Psoas muscle (tissue), 8 donors: ENCODE measurements at places on chromosomes 4 and X. TPM values are rescaled to one million over a fixed set of nuclear protein-coding genes. Genes with fewer than 3 reads are reported as not detected.

Gene EMCN
- total RNA-seq = 25.0 TPM

Gene NEIL3
- 0.17 TPM for total RNA-seq

Gene MFSD8
- 6.0 TPM for total RNA-seq

Gene NUP62CL
- total RNA-seq = not detected

Gene FBXL5
- 56.8 TPM for total RNA-seq

Gene SPANXA2
- not detected for total RNA-seq

Gene ADAMTS3
- 0.15 TPM for total RNA-seq

Gene CSAG1
- total RNA-seq = not detected

Gene TLR2
- total RNA-seq = 2.2 TPM

Gene NFKB1
- total RNA-seq = 20.1 TPM

Gene OTC
- 0.14 TPM for total RNA-seq

Gene MED14
- total RNA-seq = 63.2 TPM

GRCh38 chr4:100017637-100018310 is 67.7 kb upstream of the H2AZ1 start:
- DNase-seq = no peak
- H3K36me3 ChIP-seq = no peaks in the 10 kb centered on the region
- H3K27me3 ChIP-seq = no peaks in the 10 kb centered on the region
- no peak overlapping the region for H3K4me3 ChIP-seq
- no peaks in the 10 kb centered on the region for H3K4me1 ChIP-seq

DNA sequence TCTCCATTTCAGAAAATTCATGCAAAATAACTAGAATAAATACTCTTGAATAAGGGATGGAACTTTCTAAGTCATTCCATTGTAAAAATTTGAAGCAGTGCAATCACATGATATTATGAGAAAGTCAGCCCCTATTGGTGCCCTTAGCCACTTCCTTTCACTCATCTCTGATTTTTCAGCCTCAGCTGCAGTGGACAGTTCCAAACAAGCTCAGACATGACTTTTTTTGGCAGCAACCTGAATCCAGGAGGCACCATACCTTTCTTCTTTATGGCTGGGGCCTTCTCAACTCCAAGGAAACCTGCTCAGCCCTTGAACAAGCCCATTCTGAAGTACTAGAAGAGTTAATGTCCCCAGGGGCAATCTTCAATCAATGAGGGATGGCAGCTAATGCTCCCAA is 40.5 kb downstream of the MAPK10 start:
- H3K27ac ChIP-seq = no peak overlapping the region
- DNase-seq = no peak
- H3K4me3 ChIP-seq = no peak overlapping the region
- no peaks in the 10 kb centered on the region for H3K27me3 ChIP-seq
- H3K4me1 ChIP-seq = no peaks in the 10 kb centered on the region
- no peaks in the 10 kb centered on the region for H3K36me3 ChIP-seq

GRCh38 chr4:75916091-75916661 is 13.9 kb upstream of the PPEF2 start:
- H3K4me3 ChIP-seq = no peak overlapping the region
- peaks cover 2% of the 10 kb centered on the region for H3K36me3 ChIP-seq
- H3K27ac ChIP-seq = no peak overlapping the region
- H3K4me1 ChIP-seq = no peaks in the 10 kb centered on the region

DNA sequence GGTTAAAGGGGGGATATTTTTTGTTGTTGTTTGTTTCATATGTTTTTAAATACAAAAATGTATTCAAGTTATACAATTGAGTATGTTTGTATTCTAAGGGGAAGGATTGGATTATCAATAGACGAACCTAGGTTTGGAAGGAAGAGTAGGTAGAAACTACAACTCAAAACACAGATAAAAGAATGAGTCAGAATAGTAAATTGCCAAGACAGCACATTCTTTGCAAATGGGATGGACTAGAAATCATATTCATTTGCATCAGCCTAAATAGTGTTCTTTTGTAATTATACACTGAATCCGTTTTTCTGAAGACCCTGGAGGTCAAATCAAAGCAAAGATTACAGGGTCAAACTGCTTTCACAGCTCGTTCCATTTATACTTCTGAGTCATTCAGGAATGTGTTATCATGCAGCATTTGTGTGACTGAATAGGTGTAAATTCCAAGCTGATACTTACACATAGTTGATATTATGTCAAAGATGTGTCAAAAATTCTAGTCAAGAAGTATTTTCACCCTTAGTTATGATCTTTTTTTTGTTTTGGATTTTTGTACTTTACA is 273.3 kb upstream of the FAT4 start:
- H3K27ac ChIP-seq = no peak overlapping the region
- no peak overlapping the region for H3K4me3 ChIP-seq
- H3K4me1 ChIP-seq = no peaks in the 10 kb centered on the region
- no peak for DNase-seq
- H3K36me3 ChIP-seq = no peaks in the 10 kb centered on the region
- no peaks in the 10 kb centered on the region for H3K27me3 ChIP-seq

DNA sequence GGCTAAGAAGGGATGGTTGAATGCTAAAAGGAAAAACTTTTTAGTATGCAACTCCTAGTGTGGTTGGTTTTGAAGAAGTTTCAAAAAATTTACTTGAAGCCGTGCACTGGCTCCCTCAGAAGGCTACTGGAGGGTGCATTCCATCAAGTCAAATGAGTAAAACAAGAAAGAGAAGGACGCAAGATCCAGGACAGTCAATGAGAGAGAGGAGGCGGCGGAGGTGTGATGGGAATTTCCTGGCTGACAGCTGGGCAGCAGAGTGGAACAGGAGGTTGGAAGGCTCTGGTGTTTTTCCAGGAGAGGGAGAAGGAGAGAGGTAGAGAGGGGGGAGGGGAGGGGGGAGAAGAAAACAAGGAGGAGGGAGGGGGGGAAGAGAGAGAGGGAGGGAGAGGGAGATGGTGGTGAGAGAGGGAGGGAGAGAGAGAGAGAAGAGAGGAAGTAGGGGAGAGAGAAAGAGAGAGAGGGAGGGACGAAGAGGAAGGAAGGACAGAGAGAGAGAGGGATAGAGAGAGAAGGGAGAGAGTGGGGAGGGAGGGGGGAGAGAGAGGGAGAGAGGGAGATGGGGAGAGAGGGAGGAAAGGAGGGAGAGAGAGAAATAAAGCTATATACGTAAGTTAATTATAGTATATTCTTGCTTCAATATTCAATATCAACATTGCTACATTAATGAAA is 126.4 kb downstream of the SH3KBP1 start:
- no peaks in the 10 kb centered on the region for H3K36me3 ChIP-seq
- no peaks in the 10 kb centered on the region for H3K4me1 ChIP-seq
- no peak overlapping the region for H3K27ac ChIP-seq
- H3K27me3 ChIP-seq = no peaks in the 10 kb centered on the region
- no peak for DNase-seq

DNA sequence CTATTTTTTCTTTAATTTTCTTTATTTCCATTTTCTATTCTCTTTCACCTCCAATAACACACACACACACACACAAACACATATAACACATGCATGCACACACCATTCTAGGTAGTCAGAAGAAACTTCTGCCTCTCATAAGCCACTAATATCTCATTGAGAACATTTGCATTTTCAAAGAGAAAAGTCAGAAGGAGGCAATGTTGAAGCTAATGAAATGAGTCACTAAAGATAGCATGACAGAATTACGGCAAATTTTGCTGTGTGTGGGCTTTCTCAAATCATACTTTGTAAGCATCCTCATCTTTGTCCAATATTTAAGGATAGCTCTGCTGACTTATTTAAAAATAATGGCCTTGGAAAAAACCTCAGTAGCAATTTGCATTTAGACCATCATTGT is 291.3 kb downstream of the GUCY2F start:
- DNase-seq = no peak
- no peaks in the 10 kb centered on the region for H3K36me3 ChIP-seq
- H3K4me1 ChIP-seq = no peaks in the 10 kb centered on the region
- no peak overlapping the region for H3K27ac ChIP-seq

GRCh38 chr4:108446556-108446955 is 173.8 kb upstream of the RPL34 start:
- H3K4me3 ChIP-seq = no peak overlapping the region
- H3K4me1 ChIP-seq = no peaks in the 10 kb centered on the region
- H3K27ac ChIP-seq = no peak overlapping the region
- no peaks in the 10 kb centered on the region for H3K36me3 ChIP-seq
- DNase-seq = no peak

DNA sequence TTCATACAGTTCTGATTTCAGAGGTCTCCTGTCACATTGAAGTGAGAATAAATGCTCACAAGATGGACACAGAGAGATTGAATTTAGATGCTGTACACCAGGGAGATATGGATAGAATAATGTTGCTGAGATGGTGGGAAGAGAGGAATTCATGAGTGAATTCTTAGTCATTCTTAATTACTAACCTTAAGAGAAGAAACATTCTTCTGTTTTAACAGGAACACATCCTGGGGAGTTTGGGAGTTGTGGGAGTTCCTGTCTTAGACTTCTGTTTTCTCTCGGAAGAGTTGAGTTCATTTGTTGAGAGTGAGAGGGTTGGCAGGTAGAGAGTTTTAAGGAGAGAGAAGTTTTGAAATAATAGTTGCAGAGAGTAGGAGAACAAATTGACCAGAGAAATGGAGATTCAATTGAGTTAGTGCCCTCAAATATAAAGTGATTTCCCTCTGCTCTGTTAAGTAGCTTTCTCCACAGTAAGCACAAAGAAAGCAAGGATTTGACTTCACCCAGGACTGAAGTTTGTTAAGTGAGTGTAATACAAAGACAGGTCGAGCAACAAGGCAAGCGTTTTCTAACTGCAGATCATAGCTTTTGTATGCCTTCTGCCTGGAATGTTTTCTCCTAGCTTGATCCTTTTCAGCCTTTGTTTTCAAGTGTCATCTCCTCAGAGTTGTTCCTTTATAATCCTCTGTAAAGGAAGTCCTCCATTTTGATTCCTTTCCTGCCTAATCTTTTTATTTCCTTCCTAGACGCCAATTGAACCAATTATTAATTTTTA is 205.9 kb downstream of the RAPGEF2 start:
- H3K27ac ChIP-seq = no peak overlapping the region
- no peaks in the 10 kb centered on the region for H3K27me3 ChIP-seq
- no peak for DNase-seq
- no peaks in the 10 kb centered on the region for H3K36me3 ChIP-seq
- no peak overlapping the region for H3K4me3 ChIP-seq

DNA sequence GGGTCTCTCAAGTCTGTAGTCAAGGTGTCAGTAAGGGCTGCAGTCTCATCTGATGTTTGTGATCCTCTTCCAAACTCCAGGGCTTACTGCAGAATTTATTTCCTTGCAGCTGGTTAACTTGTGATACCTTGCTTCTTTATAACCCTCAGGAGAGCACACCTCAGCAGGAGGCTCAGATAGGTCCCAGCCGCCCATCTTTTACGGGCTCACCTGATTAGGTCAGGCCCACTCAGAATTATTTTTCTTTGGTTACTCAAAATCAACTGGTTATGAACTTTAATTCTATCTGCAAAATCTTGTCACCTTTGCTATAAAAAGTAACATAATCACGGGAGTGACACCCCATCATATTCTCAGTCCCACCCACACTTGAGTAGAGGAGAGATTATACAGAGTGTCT is 99.9 kb upstream of the BEND4 start:
- no peak overlapping the region for H3K27ac ChIP-seq
- no peaks in the 10 kb centered on the region for H3K36me3 ChIP-seq
- H3K4me3 ChIP-seq = no peak overlapping the region

DNA sequence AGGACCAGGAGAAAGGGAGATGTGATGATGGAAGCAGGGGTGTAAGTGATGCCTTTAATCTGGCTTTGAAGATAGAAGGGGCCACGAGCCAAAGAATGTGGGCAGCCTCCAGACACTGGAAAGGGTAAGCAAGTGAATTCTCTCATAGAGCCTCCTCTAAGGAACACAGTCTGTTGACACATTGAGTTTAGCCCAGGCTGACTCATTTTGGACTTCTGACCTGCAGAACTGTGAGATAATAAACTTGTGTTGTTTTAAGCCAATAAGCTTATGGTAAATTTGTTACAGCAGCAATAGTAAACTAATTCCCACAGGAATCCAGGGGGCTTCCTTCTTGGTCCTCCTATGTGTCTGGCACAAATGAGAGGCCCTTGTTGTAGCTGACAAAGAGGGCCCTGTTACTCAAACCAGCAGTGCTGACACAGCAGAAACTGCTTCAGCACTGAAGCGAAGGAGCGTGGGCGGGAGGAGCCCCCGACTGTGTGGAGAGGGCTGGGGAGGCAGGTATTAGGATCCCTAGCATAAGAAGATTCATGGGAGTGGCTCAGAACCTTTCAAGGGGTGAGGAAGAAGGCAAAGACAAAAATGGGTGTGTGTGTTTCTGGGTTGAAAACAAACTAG is 268.7 kb downstream of the NR3C2 start:
- H3K4me3 ChIP-seq = no peak overlapping the region
- H3K27ac ChIP-seq = no peak overlapping the region
- DNase-seq = no peak
- no peaks in the 10 kb centered on the region for H3K36me3 ChIP-seq
- no peaks in the 10 kb centered on the region for H3K27me3 ChIP-seq

DNA sequence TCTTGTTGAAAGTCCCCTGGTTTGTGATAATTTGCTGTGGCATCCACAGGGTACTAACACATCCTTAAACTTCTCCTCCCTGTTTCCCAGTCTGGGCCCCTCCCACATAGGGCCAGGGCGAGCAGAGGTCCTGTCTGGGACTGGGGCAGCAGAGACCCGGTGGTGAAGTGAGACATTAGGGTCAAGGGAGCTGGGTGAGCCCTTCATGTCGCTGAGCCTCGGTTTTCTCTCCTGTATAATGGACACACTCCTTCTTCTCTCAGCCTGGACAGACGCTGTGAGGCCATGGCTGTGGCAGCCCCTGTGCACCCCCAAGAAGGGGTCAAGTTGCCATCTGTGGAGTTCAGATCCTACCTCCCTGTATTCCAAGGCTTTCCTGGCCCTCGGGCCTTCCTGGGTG is 33.0 kb upstream of the HMX1 start:
- no peaks in the 10 kb centered on the region for H3K36me3 ChIP-seq
- H3K27ac ChIP-seq = no peak overlapping the region
- DNase-seq = peak; percentile 22
- no peak overlapping the region for H3K4me3 ChIP-seq
- H3K27me3 ChIP-seq = peaks cover 2% of the 10 kb centered on the region

- no peak overlapping the region for H3K27ac ChIP-seq
- no peaks in the 10 kb centered on the region for H3K36me3 ChIP-seq
- DNase-seq = no peak
- H3K27me3 ChIP-seq = no peaks in the 10 kb centered on the region
- H3K4me3 ChIP-seq = no peak overlapping the region
These were observed 116.8 kb upstream of the SHISA3 start for GRCh38 chr4:42280327-42281095.

GRCh38 chrX:63718010-63718694 is 66.9 kb downstream of the ARHGEF9 start:
- H3K4me1 ChIP-seq = no peaks in the 10 kb centered on the region
- DNase-seq = no peak
- no peaks in the 10 kb centered on the region for H3K27me3 ChIP-seq
- H3K27ac ChIP-seq = no peak overlapping the region
- no peak overlapping the region for H3K4me3 ChIP-seq

DNA sequence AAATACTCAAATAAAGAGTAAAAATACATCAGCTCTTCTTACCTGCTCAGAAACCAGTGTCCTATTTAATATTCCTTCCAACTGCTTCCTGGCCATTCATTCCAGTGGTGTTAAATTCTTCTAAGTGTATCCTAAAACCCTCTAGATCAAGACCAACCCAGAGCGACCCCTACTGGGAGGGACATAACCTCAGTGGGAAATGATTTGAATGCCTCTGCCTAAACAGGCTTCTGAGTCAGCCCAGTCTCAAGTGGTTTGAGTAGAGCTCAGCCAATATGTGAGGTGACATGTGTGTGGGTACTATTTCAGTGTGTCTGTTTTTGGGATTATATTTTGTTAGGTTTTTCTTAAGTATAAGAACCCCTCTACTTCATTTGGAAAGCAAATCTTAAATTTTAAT is 133.6 kb upstream of the ARHGEF9 start:
- no peaks in the 10 kb centered on the region for H3K36me3 ChIP-seq
- no peak overlapping the region for H3K4me3 ChIP-seq
- no peaks in the 10 kb centered on the region for H3K4me1 ChIP-seq
- DNase-seq = no peak
